ENCODE measurements at places on chromosomes 3 and 15. TPM values are rescaled to one million over a fixed set of nuclear protein-coding genes. Genes with fewer than 3 reads are reported as not detected.

TUBGCP4 gene
- total RNA-seq, result 16.1 TPM

ARNT2 gene
- 4.8 TPM for total RNA-seq

SCN11A gene
- not detected for total RNA-seq

STAB1 gene
- 190 TPM for total RNA-seq

TEX9 gene
- 26.2 TPM for total RNA-seq

RTP3 gene
- total RNA-seq, result not detected

GRIP2 gene
- total RNA-seq, result 0.33 TPM

GRCh38 chr15:56339594-56339993, 25.6 kb upstream of the TEX9 start:
- no peak for DNase-seq

- DNase-seq, result no peak
These were observed 299.0 kb downstream of the ZBTB20 start for GRCh38 chr3:114848082-114848481.

DNA sequence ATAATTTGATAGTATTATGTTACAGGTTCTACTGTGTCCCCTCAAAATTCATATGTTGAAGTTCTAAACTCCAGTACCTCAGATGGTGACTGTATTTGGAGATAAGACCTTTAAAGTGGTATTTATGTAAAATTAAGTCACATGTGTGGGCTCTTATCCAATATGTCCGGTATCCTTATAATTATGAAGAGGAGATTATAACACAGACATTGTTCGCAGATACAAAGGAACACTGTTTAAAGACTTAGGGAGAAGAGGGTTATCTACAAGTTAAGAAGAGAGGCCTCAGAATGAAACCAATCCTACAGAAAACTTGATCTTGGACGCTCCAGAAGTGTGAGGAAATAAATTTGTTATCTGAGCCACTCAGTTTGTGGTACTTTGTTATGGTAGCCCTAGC, 50.9 kb downstream of the DPH6 start:
- no peak for DNase-seq

DNA sequence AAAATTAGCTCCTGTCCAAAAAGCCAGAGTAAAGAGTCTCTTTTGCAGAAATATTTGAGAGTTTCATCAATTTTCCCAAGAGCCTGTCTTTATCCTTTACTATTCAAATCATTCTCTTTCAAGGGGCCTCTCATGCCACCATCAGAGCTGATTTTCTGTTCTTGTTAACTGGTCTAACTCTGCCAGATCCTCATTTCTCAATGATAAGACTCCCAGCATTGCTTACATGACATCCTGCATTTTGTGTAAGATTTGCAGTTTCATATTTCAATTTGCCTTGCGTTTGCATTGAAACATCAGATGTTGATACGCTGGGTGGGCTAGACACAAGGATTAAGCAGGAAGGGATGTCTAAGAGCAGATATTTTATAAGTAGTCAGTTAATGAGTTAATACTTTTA, 228.7 kb downstream of the TBL1XR1 start:
- DNase-seq, result no peak

DNA sequence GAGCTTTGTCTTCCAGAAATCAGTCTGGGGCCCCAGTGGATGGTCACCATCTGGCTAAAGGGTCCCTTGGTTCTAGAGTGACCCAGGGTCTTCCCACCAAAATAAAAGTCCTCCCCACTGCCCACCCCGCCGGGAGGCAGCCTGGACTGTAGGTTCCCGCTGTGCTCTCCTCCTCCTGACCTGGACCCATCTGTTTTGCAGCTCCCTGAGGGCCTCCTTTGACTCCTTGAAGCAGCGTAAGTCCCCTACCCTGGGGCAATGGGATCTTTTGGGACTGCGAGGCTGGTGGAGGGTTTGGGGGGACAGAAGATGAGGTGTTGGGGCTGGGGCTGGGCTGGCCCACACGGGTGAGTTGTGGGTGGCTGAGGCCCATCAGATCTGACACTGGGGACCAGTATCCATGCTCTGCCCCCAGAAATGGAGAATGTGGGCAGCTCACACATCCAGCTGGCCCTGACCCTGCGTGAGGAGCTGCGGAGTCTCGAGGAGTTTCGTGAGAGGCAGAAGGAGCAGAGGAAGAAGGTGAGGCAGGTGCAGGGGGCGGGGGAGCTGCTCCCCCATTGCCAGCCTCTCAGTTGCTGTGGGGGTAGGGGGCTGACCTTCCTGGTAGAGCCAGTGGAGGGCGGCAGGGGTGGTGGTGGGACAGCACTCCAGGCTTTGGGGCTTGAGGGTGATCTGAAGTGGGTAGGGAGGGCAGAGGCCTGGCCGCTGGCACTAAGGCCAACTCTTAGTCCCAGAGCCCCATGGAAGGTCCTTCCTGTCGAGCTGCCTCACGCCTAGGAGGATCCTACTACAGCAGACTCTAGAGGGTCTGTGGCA, 30.4 kb downstream of the PSTPIP1 start:
- DNase-seq, result no peak

DNA sequence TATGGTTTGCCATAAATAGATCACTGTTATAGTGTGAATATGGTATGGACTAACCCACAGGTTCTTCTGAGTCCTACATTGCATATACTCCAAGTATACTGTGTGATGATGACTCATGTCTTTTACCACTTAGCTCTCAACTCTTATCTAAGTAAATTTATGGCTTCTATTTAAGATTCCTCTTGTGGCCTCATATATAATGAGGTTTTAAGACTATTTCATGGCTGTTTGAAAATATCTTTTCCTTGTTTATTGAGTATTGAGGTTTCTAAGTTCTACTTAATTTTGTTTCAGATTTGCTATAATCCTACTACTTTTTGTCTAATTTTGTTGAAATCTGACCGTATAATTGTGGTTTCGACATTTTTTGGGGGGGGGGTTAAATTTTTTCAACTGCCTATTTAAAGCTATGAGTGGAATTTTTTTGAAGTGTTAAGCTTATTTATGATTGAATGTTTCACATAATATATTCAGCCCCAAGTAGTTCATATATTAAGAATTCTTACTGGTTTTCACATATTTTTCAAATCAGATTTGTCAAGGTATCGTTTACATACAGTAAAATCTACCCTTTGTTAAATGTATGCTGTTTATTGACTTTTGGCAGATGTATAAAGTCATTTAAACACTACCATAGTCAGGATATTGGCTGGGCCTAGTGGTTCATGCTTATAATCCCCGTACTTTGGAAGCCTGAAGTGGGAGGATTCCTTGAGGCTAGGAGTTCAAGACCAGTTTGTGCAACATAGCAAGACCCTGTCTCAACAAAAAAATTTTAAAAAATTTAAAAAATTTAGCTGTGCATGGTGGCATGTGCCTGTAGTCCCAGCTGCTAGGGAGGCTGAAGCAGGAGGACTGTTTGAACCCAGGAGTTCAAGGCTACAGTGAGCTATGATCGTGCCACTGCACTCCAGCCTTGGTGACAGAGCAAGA, 11.7 kb downstream of the SLC25A36 start:
- DNase-seq, result no peak

DNA sequence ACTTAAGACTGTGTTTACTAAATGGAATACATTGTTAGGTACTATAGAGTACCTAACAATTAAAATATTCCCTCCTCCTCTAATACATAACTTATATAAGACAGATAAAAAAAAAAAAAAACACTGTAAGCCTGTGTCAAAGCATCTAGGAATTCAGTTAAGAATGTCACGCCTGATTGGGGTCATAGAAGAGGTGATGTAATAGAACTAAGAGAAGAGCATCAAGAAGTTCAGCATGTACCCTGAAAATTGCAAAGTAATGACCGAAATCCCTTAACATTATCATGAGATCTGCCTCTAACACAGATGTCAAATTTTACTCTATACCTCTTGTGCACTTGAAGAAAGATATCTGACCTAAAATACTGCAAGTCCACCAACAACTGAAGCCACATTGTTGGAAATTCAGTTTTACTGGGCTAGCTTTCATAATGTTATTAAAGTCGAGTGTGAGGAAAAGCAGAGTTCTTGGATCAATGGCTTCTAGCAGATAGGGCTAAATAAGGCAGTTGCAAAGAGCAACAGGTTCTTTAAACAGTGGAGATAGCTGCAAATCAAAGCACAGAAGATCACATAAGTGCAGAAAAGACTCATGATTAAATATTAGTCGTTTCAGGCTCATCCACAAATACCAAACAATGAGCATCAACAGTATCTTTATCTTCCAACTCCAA, 75.0 kb downstream of the TBL1XR1 start:
- DNase-seq, result no peak

DNA sequence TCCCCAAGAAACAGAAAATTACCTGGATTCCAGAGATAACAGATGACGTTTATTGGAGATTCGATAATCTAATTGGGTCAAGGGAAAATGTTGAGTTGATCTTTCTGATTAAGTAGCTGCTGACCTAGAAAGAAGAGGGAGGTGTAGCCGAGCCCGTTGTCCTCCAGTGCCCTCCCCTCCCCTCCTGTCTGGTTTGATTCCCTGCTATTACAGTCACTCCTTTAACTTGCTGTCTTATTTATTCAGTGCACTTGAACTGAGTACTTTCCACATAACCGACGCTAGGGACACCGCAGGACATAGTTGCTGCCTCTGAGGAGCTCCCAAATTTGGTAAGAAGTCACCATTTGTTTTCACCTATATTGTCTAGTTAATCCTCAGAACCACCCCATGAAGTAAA, 103.7 kb downstream of the AQP9 start:
- no peak for DNase-seq

DNA sequence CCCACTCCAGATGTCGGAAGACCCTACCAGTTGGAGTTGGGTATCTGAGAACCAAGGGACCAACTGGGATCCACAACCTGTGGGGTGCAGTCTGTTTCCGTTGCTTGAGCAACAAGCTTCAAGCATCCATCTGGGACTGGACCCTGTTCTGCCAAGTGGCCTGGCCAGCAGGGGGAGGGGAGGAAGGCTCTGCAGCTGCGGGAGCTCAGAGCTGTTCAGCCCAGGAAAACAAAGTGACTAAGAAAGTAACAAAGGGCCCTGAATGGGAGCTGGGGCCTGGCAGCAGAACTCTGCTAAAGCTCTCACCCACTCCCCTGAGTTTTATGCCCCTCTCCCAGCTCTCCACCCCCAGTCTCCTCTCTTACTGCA, 2.7 kb downstream of the TYRO3 start:
- DNase-seq, result no peak

DNA sequence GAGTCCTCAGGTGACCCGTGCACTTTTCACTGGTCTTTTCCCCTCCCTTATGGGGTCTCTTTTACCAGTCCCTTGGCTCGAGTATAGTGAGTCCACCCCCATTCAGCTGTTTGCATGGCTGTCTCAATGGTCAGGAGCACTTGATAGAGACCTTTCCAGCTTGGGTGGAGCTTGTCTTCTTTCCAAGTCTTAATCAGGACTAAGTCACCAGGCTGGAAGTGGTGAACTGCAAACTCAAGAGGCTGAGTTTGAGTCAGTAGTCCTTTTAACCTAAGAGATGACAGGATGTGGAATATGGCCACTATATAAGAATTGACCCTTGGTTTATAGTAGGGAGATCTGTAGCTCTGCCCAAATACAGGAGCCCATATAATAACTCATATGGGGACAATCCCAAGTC, 279.7 kb downstream of the PYDC2 start:
- no peak for DNase-seq

GRCh38 chr3:124057420-124057819, 65.5 kb upstream of the ROPN1 start:
- no peak for DNase-seq

- peak; percentile 47 for DNase-seq
These were observed 13.6 kb upstream of the LTF start for GRCh38 chr3:46478341-46478740.

GRCh38 chr3:16498130-16498890, 15.2 kb downstream of the RFTN1 start:
- DNase-seq, result no peak
